Midbrain (tissue), 1 donor: ENCODE measurements at places on chromosomes 3 and 15.
A peak's percentile ranks its signal among the peaks of the same experiment; 100 is the strongest.

- DNase-seq = no peak
Measured at GRCh38 chr15:66590435-66590834, 24.6 kb upstream of the LCTL start.

GRCh38 chr15:101004500-101004899 is 85.3 kb downstream of the LRRK1 start:
- DNase-seq = no peak

GRCh38 chr3:12954891-12955650 is 113.7 kb upstream of the RPL32 start:
- DNase-seq = peak; percentile 78

DNA sequence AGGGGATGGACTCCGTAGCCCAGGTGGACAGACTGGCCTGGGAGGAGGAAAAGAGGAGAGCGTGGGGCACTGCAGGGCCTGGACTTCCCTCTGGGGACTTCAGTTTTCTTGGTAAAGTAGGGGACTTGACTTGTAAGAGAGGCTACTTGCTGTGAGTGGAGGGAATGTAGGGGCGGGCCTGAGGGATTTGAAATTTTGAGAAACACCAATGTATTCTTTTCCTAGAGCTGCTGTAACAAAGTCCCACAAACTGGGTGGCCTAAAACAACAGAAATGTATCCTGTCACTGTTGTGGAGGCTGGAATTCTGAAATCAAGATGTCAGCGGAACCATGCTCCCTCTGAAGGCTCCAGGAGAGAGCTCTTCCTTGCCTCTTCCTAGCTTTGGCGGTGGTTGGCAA is 5.8 kb upstream of the HEG1 start:
- no peak for DNase-seq

- no peak for DNase-seq
Measured at GRCh38 chr3:176247191-176247590, 950.1 kb downstream of the TBL1XR1 start.

GRCh38 chr15:56082263-56082761 is 88.9 kb upstream of the NEDD4 start:
- DNase-seq = no peak
